SJCRH30 (cell line): ENCODE measurements at places on chromosomes 5 and 9.

DNA sequence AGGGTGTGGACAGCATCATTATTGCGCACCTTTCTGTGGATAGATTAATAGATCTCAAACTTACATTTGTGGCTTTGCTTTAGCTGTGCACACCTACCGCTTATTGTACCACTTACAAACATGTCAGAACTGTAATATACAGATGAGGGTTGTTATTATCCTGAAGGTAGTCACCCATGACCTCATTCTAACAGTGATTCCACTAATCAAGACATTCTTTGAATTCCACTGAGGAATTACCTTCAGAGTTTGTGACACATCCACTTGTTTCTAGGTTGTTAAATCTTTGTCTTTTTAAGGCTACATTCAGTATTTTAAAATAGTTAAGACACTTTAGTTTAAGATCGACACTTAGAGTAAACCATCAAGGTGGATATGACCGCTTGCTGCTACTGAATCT is 7.8 kb downstream of the KCNV2 start:
- DNase-seq: no peak

GRCh38 chr5:169094586-169095409 is 206.1 kb downstream of the SLIT3 start:
- no peak for DNase-seq

GRCh38 chr5:100603141-100603540 is 68.0 kb downstream of the FAM174A start:
- no peak for DNase-seq

DNA sequence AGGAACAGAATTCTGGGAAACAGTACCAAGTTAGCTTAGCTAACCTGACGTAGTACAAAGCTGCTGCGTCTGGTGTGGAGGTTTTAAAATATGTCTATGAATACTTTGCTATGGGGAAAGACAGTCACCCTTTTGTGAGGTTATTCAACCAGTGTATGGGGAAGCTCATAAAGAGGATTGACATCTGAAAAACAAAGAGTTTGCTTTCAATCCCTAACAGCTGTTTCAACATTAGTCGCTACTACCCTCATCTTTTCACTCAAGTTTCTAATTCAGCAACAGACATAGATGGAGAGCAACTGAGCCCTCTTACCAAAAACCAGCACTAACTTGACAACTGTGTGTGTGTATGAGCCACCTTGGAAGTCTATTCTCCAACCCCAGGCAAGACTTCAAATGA is 7.8 kb upstream of the MSANTD3 start:
- DNase-seq: peak; percentile 84

DNA sequence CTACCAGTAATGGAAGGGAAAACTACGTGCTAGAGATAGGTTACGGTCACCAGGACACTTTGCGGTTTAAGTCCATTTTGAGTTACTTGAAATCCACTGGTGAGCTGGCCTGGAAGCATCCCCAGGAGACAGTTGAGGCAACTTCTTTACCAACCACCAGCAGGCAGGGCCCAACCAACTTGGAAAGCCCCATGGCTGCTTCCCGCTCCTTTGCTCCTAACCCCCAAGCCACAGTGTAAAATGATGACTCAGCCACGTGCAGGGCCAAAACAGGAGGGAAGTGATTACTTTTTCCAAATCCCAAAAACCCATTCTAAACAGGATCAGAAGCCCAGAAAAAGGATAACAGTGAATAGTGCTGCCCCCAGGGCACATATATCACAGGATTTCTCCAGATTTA is 87.4 kb downstream of the PAX5 start:
- DNase-seq: peak; percentile 26

DNA sequence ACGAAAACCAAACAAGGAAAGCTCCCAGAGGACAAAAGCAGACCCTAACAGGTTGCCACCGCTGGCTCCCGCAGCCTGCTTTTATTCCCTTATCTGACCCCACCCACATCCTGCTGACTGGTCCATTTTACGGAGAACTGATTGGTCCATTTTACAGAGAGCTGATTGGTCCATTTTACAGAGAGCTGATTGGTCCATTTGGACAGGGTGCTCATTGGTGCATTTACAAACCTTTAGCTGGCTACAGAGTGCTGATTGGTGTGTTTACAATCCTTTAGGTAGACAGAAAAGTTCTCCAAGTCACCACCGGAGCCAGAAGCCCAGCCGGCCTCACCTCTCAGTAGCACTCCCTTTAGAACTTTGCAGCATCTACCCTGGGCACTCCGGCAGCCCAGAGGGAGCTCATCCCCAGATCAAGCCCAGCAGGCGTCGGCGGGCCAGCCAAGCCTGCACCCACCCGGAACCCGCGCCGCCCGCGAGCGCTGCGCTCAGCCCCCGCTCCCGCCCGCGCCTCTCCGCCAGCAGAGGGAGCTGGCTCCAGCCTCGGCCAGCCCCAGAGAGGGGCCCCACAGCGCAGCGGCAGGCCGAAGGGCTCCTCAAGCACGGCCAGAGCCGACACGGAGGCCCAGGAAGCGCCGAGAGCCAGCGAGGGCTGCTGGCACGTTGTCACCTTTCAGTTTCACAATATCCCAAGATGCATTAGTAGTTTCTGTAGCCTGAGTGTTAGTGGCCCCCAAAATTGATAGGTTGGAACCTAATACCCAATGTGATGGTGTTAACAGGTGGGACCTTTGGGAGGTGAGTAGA is 35.3 kb upstream of the CLPTM1L start:
- DNase-seq: no peak

DNA sequence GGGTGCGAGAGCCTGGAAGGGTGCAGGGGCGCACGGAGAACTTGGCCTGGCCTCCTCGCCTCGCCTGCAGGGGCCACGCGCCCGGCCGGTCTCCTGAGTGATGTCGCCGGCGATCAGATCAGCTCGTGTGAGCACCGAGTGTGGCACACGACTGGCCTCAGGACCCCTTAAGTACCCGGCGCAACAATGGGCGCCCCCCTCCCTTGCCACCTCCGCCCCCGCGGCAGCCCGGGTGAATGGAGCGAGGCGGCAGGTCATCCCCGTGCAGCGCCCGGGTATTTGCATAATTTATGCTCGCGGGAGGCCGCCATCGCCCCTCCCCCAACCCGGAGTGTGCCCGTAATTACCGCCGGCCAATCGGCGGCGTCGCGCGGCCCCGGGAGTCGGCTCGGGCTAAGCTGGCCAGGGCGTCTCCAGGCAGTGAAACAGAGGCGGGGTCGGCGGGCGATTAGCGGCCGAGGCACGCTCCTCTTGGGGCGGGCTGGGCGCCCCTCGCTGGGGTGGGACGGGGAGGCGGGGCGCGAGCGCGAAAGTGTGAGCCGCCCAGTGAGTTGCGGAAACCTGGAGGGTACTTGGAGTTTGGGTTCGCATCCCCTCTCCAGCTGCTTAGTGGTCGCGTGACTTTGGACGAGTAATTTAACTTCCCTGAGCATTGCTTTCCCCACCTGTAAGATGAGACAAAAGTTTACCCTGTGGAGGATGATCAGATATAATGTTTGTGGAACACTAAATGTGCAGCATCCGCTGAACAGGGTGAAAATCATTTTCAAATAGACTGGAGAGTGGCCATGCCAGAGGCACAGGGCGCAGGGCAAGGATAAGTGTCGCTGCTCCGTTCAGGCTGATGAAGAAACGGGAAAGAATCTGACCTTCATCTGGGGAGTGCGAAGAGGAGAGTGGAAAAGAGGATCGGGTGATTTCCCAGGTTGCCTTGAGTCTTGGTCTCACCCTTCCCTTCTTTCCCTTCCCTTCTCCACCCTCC is at the start of gene NEUROG1:
Gene NEUROG1, minus strand, starts transcription at position 145 of the 982 bp plus-strand sequence. CDS start 274 bp downstream, outside the sequence.
- DNase-seq: no peak

DNA sequence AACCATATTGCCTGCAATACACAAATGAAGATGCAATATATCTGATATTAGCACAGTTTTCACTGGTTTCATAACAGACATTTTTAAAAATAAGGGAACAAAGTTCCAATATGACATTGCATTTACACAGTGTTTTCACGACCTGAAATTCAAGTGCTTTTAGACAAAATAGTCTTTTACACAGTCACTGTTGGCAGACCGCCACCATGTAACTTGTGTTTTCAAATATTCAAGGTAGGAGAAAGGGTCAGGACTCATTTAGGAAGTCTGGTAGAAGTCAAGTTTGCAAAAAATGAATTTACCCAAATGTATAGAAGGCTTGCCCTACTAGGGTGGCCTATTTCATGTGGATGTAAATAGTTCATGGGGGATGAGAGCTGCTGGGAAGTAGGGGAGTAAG is 98.1 kb upstream of the TAS2R1 start:
- no peak for DNase-seq

GRCh38 chr9:133006731-133007352 is 24.0 kb upstream of the GTF3C5 start:
- DNase-seq: no peak

DNA sequence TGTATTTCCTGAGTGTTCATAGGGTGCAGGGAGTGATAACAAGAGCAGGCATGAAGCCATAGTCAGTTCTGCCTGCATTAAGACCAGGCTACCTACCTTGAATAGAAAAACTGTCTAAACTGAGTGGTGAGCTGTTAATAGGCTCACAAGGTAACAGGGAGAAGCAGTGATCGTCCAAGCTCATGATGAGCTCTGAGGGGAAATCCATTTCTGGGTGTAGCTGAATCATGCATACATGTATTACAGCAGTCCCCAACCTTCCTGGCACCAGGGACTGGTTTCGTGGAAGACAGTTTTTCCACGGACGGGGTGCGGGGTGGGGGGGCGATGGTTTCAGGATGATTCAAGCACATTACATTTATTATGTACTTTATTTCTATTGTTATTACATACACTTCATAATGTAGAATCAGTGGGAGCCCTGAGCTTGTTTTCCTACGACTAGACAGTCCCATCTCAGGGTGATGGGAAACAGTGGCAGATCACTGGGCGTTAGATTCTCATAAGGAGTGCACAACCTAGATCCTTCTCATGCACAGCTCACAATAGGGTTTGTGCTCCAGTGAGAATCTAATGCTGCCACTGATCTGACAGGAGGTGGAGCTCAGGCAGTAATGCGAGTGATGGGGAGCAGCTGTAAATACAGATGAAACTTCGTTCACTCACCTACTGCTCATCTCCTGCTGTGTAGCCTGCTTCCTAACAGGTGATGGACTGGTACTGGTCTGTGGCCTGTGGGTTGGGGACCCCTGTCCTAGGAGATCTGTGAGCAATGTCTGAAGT is 100.0 kb upstream of the IL6ST start:
- DNase-seq: no peak

DNA sequence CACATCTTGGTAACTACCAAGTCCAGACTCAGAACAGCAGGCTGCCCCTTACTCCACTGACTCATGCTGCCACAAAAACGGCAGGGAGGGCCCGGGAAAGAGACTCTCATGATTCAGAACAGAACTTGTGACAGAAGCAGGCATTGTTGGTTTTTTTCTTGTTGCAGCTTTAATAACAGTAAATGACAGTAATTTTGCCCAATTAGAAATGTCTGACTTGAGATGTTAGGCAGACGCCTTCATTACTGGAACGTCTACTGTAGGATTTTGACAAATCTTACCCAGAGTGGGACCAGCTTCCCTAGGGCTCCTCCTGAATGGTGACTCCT is 77.9 kb downstream of the SEMA5A start:
- DNase-seq: no peak
